Activated CD4-positive, CD25-positive, alpha-beta regulatory T cell treated with anti-CD3 and anti-CD28 coated beads, Interleukin-2, amount 50 U/mL, for 72 hours (primary cell): ENCODE measurements at places on chromosomes 16 and 17.

- DNase-seq, result no peak
Observed at GRCh38 chr17:17172001-17172939, 33.9 kb downstream of the PLD6 start.

GRCh38 chr16:81875461-81875860 lies 96.4 kb downstream of the PLCG2 start:
- no peak for DNase-seq

- DNase-seq, result no peak
Observed at GRCh38 chr16:87234601-87235000, 82.6 kb downstream of the C16orf95 start.

- DNase-seq, result no peak
Observed at GRCh38 chr17:40828454-40829044, 6.1 kb upstream of the KRT10 start.

DNA sequence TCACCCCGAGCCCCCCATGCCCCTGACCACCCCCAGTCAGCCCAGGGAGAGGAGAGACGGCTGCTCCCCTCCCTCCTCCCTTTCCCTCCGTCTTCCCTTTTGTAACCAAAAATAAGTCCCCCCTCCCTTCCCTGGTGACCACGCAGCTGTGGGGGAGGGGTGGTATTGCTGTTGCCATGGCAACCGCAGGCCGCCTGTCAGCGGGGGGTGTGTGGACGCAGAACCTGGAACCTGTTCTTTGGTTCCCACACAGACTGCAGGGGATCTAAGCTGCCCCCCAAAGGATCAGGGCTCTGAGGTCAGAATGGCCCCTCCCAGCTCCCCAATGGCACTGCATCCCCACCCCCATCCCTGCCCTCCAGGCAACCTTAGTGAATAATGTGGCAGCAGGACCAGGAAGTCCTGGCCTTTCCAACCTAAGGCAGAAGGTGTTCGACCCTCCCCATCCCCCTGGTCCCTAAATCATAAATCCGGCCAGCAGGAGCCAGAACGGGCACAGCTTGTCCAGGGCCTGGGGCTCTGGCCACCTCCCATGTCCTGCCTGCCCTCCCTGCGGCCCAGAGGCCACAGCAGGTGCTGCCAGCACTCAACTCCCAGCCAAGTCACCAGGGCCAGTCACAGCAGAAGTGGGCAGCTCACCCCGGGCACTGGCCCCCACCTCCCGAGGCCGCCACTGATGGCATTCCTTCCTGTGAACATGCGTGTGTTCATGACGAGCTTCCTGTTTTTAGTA lies 12.0 kb downstream of the CA4 start:
- no peak for DNase-seq

- no peak for DNase-seq
Observed at GRCh38 chr16:12951392-12951791, 50.0 kb downstream of the SHISA9 start.

GRCh38 chr16:77324729-77325128 lies 110.1 kb downstream of the ADAMTS18 start:
- no peak for DNase-seq

- DNase-seq, result no peak
Observed at GRCh38 chr16:81530296-81530721, 85.7 kb downstream of the CMIP start.

DNA sequence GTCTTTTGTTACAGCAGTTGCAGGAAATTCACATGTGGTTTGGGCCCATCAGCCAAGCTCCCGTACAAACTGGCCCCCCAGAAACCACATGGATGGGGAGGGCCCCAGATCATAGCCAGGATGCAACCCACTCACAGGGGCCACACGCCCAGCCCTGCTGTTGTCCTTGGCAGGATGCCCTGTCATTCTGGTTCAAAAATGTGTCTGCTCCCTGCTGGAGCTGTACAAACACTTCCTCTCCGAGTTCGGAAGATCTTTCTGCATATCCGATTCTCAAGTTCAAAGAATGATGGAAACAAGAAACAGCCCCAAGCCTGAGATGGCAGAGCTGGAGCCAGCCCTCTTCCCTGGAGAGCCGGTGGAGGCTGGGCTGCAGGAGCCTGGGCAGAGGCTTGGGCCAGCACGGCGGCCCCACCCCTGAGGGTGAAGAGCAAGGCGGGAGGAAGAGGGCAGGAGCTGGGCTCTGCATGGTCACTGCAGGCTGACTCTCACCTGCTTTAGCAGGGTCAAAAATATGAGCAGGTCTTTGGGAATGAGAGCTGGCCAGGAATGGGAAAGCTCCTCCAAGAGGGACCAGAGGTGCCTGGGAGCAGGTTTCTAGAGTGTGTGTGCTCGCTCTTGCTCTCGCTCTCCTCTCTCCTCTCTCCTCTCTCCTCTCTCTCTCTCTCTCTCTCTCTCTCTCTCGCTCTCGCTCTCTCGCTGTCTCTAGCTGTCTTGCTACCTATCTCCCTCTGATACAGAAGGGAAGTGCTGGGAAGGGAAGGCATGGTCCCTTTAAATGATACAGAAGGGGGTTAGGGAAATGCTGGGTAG lies 34.7 kb upstream of the ENPP7 start:
- no peak for DNase-seq

DNA sequence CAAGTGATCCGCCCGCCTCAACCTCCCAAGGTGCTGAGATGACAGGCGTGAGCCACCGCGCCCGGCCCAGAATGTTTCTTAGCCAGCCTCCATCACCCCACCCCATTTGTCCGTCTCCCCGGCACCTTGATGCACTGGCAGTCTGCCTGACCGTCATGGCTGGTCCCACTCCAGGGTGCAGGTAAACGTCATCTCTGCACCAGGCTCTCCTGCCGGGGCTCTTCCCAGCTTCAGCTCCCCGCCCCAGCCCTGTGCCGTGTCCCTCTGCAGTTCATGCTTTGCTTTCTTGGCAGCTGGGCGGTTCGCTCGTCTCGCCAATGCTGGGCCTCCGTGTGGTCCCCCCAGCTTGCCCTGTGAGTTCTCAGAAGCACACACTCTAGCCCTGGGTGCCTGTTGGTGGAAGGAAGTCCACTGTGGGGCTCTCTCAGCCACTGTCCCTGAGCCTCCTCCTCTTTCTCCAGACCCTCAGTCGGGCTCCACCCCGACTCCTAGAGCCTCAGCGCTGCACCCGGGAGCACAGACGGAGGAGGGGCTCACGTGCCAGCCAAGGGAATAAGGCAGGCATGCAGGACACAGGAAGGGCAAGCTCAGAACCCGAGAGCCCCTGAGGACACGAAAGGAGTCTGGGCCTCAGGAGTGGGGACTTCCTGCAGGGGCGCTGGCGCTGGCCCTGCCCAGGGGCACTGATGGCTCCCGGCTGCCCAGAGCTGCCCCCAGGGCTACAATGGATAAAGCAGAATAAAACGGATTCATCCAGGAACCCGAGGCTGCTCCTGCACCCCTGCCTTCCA lies 12.0 kb downstream of the HS3ST6 start:
- no peak for DNase-seq

DNA sequence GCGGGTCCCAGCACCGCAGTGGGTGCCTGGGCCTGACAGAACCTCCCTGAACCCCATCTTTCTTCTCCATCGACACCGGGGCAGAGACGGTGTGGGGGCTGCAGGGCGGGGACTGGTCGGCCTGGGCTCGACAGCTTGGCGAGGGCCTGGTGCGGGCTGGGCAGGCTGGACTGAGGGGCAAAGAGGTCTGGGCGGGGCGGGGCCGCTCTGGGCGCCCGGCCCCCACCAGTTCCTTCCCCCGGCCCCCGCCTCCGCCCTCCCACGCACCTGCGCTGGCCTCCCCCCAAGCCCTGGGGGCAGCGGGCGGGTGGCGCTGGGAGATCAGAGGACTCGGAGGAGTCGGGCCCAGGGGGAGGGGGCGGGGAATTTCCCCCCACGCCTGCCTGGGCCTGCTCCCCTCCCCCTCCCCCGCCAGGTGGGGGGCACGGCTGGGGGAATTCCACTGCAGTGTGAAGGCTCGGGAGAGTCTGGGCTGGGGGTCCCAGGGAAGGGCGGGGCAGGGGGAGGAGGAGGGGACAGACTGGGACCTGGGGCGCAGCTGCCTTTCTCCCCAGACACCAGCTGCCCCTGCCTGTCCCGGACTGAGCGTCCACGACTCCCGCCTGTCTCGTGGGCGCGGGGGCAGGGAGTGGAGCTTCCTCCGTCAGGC lies 877 bp upstream of the KREMEN2 start:
- no peak for DNase-seq

- peak; percentile 52 for DNase-seq
Observed at GRCh38 chr16:17578981-17579874, 108.5 kb upstream of the XYLT1 start.

DNA sequence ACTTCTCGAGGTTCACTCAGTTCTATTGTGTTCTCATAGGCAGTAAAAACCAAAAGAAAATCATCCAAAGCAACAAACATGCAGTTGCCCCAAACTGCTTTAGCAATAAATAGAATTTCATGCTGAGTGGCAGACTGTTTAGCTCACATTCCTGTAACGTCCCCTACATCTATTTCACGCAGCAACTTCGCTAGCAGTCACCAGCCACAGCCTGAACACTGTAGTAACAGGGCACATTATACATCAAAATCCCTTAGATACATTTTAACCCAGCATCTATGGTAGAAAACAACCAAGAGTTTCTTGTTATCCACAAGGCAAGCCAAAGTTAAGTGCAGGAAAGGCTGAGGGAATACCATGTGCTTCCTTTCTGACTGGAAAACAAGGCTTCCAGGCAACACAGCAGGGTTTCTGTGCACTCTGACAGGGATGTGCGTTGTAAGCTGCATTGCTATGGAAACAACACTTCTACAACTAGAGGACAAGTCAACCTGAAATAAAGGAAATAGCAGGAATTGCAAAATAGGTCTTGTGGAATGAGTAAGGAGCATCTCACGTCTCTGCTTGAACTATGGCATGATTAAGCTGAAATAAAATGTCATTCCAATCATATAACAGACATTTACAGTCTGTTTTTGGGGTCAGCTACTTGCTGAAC lies 55.4 kb downstream of the CFDP1 start:
- no peak for DNase-seq

DNA sequence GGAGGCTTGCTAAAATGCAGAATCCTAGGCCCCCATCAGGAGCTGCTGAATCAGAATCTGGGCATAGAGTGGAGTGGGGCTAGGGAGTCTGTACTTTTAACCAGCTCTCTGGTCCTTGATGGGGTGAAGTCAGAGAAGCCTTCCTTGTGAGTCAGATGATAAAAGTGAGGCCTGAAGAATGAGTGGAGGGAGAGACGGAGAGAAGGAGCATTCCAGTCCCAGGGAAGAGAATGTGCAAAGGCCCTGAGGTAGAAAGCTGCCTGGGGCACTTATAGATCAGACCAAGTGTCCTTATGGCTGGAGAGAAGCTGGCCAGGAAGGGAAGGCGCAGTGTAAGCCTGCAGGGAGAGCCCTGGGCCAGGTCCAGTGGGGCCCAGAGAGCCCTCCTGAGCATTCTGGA lies 235.1 kb upstream of the NLRP1 start:
- DNase-seq, result no peak

- DNase-seq, result no peak
Observed at GRCh38 chr17:57834146-57834741, 15.6 kb downstream of the MRPS23 start.

DNA sequence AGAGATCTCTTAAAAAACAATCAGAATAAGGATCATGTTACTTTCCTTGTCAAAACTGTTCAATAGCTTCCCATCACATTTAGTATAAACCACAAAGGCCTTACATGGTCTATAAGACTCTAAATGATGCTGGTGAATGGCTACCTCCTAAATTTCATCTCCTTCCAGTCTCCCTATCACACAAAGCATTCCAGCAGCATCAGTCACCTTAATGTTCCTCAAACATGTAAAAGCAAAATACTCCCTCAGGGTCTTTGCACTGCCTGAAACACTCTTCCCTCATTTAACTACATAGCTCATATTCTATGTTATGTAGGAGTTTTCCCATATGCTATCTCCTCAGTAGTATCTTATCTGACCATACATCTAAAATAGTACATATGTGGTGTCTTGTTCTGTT lies 53.5 kb upstream of the INTS2 start:
- DNase-seq, result no peak

DNA sequence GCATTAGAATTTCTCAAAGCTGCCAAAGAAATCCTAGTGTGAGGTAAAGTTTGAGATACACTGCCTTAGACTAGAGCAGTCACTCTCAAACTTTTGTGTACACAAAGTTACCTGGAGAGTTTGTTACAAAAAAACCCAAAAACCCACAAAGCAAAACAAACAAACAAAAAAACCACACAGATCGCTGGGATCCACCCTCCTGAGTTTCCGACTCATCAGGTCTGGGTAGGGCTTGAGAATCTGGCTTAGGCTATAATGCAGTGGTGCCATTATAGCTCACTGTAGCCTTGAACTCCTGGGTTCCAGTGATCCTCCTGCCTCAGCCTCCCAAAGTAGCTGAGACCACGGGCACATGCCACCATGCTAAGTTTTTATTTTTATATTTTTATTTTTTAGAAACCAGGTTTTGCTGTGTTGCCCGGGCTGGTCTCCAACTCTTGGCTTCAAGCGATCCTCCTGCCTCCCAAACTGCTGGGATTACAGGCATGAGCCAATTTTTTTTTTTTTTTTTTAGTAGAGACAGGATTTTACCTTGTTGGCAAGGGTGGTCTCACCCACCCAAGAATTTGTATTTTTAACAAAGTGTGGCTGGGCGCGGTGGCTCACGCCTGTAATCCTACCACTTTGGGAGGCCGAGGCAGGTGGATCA lies 22.3 kb upstream of the SMG1 start:
- DNase-seq, result no peak
